Naive thymus-derived CD8-positive, alpha-beta T cell (primary cell): ENCODE measurements at places on chromosomes 5 and 9.

GRCh38 chr5:17189381-17190036 is 27.9 kb upstream of the BASP1 start:
- peak; percentile 19 for DNase-seq

GRCh38 chr5:133250527-133250926 is 198.7 kb downstream of the HSPA4 start:
- no peak for DNase-seq

- DNase-seq, result no peak
Measured at GRCh38 chr5:127070243-127070642, 3.1 kb downstream of the C5orf63 start.

DNA sequence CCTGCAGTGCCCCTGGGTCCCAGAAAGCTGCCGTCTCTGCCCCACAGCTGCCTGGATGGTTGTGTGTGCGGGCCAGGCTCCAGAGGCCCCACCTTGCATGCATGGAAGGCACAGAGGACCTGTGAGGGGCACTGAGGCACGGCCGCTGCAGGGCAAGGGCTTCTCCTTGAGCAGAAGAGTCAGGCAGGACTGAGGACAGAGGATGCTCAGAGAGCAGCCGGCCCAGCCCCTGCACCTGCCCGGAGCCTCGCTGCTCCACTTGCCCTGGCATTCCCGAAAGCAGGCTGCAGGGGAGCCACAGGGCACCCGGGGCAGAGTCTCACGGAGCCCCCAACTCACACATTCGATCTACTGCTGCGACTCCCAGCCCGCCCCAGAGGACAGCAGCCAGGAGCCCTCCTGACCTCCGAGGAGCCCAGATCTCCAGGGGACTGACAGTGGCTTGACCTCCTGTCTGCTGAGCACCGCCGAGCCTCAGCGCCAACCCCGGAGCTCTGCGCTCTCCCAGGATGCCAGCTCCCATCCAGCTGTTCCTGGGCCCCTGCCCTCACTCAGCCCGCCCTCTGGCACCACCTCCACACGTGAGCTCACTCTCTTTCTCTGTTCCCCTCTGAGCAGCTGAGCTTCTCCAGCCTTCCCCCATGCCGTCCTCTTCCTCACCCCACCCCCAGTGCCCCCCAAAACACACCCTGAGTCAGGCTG is 95.0 kb downstream of the KCNT1 start:
- no peak for DNase-seq

- DNase-seq, result peak; percentile 36
Measured at GRCh38 chr5:69414885-69415583, at the start of gene MARVELD2. TSS of gene MARVELD2 (plus strand) at chr5:69415116. CDS start at chr5:69419386, 4,270 bp downstream.

- no peak for DNase-seq
Measured at GRCh38 chr5:10827571-10827970, 66.5 kb upstream of the DAP start.
